NCI-H524 treated with DMSO at 0.1 percent for 48 hours (cell line): ENCODE measurements at places on chromosomes 6 and 20.

DNA sequence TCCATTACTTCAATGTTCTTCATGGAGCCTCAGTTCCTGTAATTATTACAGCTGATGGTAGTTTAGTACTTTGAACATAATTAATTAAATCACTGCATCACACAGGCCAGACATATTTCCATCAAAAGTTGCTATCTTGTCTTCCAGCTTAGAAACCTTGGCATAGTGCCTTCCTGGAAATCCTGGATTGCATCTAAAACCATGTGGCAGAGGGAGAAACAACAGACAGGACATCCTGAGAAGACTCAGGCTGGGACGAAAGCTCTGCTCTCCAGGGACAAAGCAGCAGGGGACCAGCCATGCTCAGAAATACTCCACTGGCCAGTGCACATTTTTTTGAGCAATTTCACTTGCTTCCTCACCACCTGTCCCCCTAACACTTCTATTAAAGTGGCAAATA, 55.3 kb downstream of the TBX18 start:
- DNase-seq: no peak

GRCh38 chr20:48766961-48767960, 60.5 kb downstream of the PREX1 start:
- no peak for DNase-seq

- DNase-seq: no peak
Observed at GRCh38 chr6:144989319-144990107, 704.4 kb downstream of the UTRN start.

DNA sequence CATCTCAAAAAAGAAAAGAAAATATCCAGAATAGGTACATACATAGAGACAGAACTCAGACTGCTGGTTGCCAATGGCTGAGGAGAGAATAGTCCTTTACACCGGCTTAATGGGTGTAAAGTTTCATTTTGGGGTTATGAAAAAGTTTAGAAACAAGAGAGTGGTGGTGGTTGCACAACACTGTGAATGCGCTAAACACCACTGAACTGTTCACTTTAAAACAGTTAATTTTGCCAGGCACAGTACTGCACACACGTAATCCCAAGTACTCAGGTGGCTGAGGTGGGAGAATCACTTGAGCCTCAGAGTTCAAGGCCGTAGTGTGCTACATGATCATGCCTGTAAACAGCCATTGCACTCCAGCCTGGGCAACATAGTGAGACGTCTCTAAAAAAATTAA, 7.6 kb downstream of the ILRUN start:
- DNase-seq: no peak

GRCh38 chr6:139219746-139220145, 72.1 kb downstream of the TXLNB start:
- no peak for DNase-seq

DNA sequence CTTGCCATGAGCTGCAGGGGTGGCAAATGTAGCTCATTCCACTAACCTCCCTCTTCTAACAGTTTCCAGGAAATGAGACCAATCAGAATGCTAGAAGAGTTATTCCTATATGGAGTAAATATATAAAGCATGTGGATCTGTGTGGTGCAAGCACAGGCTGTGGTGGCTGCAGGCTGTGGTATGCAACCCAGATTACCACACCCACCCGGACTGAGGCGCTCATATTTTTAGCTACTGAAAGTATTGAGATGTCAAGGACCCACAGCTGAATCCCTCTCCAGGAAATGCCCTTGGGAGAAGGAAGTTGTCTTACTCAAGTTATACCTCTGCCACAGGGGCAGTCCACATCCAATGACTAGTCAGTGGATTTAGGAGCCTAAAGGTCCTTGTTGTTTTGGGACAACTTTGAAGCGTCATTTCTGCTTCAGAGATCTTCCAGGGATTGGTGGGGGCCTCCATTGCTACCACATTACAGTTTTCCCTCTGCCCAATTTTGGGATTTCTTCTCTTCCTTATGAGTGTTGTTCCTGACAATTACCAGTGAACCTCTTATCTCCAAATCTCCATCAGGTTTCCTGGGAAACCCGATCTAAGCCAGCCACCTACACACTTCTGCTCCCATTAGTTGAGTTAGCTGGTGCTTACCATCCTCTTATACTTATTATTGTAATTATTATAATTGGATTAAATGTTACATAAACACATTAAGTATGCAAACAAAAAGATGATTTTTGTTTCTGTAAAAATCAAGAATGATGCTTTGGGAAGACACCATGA, 12.1 kb upstream of the REPS1 start:
- no peak for DNase-seq

GRCh38 chr6:22250486-22250885, 46.4 kb downstream of the PRL start:
- peak; percentile 89 for DNase-seq

DNA sequence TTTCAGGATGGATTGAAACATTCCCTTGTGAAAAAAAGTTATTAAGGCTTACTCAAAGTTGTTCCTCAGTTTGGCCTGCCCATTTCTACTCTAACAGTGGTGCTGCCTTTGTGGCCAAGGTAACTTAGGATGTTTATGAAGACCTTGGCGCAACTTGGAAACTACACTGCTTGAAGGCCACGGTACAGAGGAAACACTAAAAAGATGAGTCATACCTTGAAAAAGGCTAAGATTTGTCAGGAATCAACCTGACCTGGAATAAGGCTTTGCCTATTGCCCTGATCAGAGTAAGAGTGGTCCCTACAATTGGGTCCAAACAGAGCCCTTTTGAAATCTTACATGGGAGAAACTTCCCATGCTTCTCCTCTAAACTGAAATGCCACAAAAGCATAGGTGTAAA, 119.9 kb upstream of the MOCS1 start:
- no peak for DNase-seq

- no peak for DNase-seq
Observed at GRCh38 chr20:23613676-23614075, 8.0 kb upstream of the CST9 start.

DNA sequence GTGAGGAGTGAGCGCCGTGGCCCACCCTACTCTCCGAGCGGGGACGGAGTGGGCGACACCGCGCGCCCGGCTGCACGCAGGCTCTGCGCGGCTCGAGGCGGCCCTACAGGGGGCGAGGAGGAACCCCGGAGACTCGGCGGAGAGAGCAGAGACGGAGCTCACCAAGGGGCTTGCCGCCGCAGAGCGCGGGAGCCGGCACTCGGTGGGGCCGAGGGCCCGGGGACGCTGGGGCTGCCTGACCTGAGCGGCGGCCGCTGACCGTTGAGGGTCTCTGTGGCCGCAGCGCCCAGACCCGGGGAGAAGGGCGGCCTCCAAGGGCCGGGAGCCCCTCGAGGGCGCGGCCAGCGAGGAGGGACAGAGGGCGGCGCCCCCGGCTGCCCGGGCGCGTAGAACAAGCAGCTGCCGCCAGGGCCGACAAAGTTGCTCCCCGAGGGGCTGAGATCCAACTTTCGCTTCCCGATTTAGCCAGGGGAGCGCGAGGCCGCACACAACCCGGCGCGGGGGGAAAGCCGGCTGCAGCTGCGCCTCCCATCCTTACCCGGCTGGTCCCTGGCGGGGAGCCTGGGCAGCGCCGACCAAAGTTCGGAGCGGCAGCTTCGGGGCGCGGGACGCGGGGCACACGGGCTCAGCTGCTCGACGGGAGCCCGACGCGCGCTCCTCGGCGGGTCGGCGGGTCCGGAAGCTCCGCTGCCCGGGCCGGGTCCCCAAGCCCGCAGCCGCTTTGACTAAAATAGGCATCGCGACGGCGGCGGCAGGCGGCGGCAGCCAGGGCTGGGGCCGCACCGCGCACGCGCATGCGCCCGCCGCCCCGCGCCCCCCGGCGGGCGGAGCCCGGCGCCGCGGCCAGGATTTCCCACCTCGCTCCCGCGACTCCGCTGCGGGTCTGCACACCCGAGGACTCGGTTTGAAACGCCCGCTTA, 43.1 kb downstream of the POPDC3 start:
- DNase-seq: no peak

- DNase-seq: no peak
Observed at GRCh38 chr20:63124782-63125580, 91.0 kb downstream of the YTHDF1 start.

DNA sequence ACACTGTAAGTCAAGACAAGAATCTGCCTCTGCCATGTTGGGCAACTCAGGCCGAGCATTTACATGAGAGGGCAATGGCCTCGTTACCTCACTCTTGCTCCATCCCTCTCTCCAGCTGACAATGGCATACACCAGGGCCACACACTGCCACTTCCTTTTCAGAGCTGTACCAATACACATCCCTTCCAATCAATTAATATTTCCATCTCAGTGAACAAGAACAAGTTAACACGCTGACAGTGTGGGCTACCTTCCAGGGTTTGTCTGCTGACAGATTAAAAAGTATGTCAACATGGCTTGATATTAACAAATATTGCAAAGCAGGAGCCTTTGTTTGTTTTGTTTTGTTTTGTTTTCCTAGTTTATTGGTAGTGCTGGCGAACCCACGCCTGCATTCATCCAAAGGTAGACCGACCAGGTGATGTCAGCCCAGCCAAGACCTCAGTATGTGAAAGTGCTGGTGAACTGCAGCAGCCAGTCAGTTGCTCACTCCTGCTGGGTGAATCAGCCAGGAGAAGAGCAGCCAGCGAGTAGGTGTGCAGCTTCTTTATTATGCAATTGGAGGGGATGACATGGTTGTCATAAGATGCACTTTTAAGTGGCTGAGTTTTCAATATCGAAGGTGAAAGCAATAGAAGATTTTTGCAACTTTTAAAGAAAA, 487.3 kb upstream of the JARID2 start:
- no peak for DNase-seq

DNA sequence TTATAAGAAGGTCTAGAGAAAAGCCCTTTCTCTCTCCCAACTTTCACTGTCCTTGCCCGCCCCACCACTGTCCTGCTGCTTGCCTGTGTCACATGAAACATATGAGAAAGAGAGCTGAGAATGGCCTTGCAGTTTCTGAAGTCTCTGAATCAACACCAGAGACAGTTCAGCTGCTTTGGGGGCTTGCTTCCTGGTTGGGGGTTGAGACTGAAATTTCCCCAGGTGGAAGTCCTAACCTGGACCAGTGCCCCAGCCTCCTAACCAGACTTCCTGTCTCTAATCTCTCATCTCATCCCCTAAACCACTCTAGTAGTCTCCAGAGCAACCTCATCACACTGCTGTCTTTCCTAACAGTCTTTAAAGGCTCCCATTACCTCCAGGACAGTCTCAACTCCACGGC, 10.7 kb downstream of the TRAM2 start:
- DNase-seq: no peak

- DNase-seq: no peak
Observed at GRCh38 chr6:55319961-55320695, 7.1 kb upstream of the GFRAL start.

DNA sequence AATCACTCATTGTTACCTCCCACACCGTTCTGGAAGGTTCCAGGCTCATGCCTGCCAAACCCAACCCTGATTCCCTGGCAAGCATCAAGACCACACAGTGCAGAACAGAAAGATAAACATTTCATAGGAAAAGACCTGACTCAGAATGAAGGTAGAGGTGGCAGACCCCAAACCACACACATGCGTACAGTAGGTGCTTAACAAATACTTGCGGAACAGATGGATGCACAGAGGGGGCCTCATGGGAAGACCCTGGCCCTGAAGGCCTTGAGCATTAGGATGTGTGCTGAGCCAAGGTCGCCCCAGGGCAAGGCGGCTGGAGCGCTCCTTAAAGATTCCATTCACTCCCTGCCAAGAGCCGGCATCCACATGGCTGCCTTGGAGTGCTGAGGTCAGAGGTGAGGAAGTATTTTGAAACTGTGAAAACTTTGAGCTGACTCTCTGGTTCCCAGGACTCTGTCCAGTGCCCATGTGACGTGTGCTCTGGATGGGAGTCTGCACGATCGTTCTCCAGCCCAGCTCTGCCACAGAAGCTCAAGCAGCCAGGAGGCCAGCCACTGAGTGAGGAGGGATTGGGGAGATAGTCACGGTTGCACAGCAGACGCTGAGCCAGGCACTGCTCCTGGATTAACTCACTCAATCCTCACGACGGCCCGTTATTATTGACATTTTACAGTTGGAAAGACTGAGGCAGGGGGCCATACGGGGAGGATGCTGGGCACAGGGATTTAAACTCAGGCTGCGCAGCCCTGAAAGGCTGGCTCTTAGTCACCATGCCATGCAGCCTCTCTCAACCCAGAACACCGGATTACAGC, 65.5 kb upstream of the AFDN start:
- DNase-seq: no peak

GRCh38 chr6:133964052-133964451, 11.0 kb downstream of the TBPL1 start:
- DNase-seq: no peak

DNA sequence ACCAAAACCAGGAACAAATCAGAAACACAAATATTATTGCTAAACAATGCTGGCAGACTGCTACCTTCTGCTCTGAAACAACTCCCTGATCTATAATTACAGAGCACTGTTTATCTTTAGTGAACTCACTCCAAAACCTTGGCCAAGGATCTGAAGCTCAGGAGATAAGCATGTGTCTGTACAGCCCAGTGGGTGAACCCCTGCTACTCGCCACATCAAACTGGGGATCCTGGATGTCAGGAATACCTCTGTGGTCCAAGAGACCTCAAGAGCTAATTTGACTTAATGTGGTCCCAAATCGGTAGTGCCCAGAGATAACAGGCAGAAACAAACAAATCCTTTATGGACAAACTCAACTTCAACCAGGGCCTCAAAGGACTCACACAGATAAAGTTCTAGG, 381.8 kb downstream of the KIF16B start:
- DNase-seq: no peak

- no peak for DNase-seq
Observed at GRCh38 chr20:1362484-1362883, 30.4 kb downstream of the FKBP1A start.

GRCh38 chr6:5230081-5230480, 30.7 kb downstream of the LYRM4 start:
- no peak for DNase-seq

DNA sequence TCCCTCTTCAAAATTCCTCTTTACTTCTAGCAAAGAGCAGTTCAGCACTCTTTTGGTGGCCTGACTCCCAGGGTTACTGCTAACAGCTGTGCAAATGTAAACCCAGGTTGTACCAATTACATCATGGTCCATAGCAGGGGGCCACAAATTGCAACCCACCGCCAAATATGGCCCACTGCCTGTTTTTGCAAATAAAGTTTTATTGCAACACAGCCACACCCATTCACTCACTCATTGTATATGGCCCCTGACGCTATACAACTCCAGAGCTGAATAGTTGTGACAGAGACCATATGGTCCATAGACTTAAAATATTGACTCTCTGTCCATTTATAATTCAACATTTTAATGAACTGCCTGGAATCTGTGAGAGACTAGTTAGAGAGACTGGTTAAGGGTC, 233.4 kb downstream of the NFATC2 start:
- DNase-seq: no peak

GRCh38 chr20:845226-845868, 11.8 kb downstream of the FAM110A start:
- DNase-seq: no peak
